ENCODE measurements at places on chromosomes 13 and 19. TPM values are rescaled to one million over a fixed set of nuclear protein-coding genes. Genes with fewer than 3 reads are reported as not detected.

DNA sequence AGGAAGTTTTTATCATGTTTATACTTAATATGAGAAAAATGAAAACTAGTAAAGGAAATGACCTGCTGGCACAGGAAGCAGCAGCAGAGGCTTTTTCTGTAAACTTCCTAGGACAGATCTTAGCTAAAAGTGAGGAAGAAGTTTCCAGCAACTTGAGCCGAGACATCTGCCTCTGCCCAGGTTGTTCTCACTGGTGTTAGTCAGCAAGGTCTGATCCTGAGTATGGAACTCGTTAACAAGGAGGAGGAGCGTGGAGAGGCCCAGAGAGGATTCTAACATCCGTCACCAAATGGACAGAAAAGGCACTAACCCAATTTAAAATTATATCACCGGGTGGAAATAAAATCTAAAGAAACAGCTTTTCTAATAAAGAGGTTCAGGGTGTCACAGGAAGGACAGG lies 43.6 kb downstream of the PHF11 start:
- no peak for DNase-seq

- DNase-seq, result no peak
These were observed 100.4 kb downstream of the ING1 start for GRCh38 chr13:110813646-110814624.

- no peak for DNase-seq
These were observed 498.2 kb downstream of the IRS2 start for GRCh38 chr13:109288151-109288709.

GRCh38 chr13:50322006-50322405 lies 306.8 kb downstream of the KCNRG start:
- no peak for DNase-seq

GRCh38 chr19:13127811-13128575 lies 9.9 kb downstream of the NACC1 start:
- DNase-seq, result no peak

KLK5 gene
- total RNA-seq, result not detected

GPI gene
- total RNA-seq, result 549 TPM

DNA sequence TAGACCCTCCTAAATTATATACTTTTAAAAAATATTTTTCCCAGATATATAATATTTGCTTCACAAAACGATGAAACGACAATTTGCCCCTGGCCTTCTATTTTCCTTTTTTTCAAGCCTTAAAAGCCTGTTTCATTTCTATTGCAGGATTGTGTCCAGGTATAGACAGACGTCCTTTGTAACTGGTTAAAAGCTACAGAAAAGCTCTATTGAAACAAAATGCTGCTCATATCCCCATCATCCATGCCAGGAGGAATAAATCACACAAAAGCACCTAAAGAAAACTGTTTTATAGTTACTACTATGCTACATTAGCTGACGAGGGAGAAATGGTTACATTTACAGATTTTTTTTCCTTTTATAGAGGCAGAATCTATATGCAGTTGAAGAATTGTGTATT lies 765.1 kb downstream of the DIAPH3 start:
- no peak for DNase-seq
